ENCODE measurements at places on chromosomes 11 and 22. TPM values are rescaled to one million over a fixed set of nuclear protein-coding genes. Genes with fewer than 3 reads are reported as not detected.

DNA sequence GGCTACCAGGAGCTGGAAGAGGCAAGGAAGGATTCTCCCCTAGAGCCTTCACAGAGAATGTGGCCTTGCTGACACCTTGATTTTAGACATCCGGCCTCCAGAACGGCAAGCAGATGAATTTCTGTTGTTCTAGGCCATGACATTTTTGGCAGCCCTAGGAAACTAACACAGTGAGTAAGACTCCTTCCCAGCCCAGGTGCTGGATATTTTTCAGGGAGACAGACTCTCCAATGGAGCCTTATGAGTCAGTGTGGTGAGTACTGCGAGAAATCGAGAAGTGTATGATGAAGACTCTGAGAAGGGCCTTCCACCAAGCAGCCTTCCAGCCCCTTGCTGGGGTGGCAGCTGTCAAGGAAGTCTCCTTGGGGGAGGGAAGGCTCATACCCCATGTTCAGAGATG is 114.4 kb downstream of the OSBP2 start:
- DNase-seq = no peak

GRCh38 chr11:70843906-70844305 is 408.5 kb downstream of the SHANK2 start:
- no peak for DNase-seq

DNA sequence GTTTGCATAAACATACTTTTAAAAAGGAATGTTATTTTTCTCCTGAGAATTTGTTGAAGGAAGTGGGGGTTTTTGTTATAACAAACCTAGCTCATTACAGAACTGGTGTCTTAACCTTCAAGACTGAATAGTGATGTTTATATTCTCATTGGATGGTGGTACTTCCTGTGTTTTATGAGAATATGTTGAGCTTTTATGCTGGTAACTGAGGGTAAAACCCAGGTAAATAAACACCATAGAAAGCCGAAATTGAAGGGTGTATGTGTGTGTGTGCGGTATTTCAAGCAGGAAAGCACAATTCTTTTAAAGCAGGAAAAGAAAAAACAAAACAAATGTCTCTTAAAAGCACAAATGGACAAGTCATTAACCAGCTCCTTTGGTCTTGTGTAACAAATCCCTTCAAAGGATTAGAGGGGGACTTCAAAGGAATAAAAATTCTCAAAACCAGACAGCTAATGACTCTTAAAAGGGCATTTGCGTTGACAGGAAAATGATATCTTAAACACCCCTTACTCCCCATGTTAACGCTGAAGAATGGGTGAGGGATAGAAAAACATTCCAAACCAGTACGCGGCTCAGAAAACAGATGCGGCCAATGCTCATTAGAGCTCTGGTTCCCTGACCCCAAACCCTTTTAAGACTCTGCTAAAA is 23.8 kb downstream of the LMO2 start:
- DNase-seq = no peak

DNA sequence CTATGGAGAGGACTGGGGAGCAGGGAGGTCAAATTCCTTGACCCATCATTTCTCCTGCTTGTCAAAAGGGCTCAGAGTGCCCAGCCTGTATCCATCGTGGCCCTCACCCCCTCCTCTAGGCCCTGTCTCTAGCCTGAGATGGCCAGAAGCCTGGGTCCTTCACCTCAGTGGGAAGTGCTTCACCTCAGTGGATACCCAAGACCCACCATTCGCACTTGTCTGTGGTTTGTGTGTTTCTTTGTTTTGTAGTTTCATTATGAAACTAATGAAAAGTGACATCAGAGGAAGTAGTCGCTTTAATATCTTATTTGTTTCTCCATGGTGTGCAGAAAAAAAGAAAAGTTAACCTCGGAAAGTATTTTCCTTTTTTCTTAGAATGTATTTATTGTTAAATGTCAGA is 194.0 kb upstream of the CADM1 start:
- no peak for DNase-seq

- peak; percentile 92 for DNase-seq
Measured at GRCh38 chr11:47152953-47153950, 23.4 kb downstream of the ARFGAP2 start.

DNA sequence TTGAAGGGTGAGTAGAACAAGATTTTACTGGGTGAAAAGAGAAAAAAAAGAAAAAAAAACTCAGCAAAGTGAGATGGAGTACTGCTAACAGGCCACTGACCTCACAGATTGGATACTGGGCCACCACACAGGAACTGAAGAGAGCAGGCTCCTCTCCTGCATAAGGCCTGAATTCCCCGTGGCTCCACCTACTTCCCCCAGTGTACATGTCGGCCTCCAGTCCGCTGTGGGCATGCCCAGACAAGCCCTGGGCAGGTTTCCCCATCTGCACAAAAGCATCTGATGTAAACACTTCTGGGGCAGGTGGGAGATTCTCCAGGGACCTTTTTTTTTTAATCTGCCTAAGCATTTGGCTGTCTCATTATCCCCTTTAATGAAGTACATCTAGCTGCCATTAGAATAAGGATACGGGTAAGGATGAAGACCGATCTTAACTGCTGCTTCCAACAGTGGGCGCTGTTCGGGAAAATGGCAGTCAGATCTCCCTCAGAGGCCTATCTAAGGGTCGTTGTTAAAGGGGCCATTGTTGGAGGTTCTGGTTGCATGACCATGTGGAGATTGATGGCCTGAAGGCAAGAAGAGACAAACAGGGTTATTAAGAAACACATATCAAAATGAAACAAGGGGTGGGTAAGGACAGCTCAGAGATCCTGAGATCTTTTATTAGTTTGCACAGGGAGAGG is 48.5 kb downstream of the MS4A13 start:
- peak; percentile 29 for DNase-seq

DNA sequence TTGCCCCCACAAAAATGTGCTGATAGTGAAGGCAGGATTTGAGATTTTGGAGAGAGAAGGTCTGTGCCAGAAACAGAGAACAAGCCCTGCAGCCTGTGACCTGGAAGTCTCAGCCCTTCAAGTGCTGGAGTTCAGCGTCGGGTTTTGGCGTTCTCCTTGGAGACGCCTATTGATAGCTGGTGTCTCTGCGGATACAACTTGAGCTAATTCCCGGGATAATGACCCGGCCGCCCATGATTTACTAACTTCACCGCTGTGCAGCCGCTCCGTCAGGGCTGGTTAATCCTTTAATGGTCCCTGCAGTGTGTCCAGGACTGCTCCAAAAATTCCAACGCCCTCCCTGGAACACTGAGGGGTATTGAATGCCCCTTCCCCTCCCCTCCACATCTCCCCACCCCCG is 76.6 kb downstream of the WT1 start:
- no peak for DNase-seq

DNA sequence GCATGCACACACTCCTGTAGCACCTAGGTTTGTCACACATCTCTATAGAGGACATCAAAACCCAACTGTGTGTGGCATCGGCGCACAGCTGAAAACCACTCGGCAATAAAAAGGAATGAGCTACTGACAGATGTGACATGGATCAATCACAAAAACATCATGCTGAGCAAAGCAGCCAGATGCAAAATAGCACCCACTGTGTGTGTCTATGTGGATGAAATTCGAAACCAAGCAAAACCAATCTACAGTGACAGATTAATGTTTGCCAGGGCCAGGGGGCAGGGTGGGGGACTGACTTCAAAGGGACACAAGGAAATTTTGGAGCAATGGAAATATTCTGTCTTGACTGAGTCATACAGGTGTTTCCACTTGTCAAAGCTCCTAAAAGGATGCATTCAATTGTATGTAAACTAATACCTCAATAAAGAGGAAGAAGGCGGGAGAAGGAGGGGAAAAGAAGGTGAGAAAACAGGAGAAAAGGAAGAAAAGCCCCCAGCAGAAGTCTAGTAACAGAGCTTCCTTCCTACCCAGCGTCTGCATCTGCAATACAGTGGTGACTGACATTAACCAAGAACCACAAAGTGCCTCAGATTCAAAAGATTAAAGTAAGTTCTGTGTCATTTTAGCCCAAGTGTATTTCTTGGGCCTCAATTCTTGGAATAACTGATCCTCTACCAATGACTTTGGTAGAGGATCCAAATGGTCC is 49.8 kb downstream of the PACSIN2 start:
- DNase-seq = peak; percentile 38

GRCh38 chr11:7576726-7577290 is 63.0 kb downstream of the PPFIBP2 start:
- no peak for DNase-seq

GRCh38 chr11:59193587-59194130 is 19.1 kb downstream of the MPEG1 start:
- DNase-seq = no peak

DNA sequence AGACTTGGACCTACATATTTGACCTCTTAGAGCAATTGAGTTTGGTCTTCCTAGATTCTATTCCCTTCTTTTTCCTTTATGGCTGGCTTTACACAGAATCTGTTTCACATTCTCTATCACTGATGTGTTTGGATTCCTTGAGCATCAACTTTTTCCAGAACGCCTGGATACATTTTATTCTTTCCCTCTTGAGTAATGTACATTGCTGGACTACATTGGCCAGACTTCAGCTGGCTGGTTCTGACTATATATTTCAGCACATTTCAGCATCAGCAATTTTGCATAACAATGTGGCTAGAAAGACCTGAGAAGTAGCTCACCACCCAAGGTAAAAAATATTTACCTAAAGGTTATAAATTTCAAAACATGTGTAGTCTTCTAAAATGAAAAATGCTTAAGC is 2198.2 kb upstream of the RAG2 start:
- no peak for DNase-seq

DNA sequence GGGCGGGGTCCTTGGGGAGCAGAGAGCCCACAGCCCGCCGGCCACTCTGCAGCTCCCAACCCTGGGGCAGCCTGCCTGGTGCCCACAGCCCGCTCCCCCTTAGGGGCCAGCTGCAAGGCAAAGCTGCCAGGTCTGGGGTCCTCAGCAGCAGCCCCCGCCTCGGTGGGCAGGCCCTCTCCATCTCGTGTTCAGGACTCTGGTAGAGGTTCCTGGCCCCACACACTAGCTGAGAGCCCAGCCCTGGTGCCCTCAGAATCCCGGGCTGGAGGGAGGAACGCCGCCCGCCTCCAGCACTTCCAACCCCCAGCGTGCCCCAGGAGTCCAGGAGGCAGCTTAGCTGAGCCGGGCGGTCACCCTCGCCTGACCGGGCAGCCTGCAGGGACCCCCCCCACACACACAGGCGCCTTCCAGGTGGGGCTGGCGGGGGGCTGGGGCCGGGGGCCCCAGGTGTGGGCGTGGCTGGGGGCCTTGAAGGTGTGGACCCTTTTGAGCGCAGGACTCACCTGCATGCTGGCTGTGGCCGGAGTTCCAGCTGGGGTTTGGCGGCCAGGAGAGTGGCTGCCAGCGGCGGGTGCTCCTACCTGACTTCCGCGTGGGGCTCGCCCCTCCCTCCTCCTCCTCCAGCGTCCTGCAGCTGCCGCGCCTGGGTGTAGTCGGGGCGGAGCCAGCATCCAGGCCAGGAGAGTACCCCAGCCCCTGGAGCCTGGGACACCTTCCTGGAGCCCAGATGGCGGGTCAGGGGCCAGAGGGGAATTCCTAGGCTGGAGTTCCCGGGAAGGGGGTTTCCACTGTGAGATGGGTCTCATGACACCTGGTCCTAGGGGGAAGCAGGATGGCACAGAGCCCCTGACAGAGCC is at the start of gene ANO9:
Gene ANO9 (minus strand): TSS at position 594 of the 857 bp plus-strand sequence. CDS start 85 bp downstream, at position 509.
- DNase-seq = peak; percentile 65

- DNase-seq = no peak
Measured at GRCh38 chr11:115134926-115135325, 369.3 kb downstream of the CADM1 start.

DNA sequence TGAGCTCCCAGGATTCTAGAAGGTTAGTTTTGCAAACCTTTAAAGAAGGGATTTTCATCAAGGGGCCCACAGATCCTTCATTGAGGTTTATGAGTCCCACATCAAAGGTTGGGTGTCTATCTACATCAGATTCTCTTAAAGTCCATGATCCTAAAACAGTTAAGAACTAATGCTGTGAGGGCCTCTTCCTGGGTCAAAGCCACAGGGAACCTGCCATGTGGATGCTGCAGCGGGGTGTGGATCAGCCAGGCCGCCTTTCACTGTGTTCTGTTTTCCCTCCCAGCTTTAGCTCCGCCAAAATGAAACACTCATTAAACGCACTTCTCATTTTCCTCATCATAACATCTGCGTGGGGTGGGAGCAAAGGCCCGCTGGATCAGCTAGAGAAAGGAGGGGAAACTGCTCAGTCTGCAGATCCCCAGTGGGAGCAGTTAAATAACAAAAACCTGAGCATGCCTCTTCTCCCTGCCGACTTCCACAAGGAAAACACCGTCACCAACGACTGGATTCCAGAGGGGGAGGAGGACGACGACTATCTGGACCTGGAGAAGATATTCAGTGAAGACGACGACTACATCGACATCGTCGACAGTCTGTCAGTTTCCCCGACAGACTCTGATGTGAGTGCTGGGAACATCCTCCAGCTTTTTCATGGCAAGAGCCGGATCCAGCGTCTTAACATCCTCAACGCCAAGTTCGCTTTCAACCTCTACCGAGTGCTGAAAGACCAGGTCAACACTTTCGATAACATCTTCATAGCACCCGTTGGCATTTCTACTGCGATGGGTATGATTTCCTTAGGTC is 5.3 kb downstream of the SERPIND1 start:
- DNase-seq = no peak

- DNase-seq = no peak
Measured at GRCh38 chr11:35847473-35847872, 96.4 kb upstream of the LDLRAD3 start.

DNA sequence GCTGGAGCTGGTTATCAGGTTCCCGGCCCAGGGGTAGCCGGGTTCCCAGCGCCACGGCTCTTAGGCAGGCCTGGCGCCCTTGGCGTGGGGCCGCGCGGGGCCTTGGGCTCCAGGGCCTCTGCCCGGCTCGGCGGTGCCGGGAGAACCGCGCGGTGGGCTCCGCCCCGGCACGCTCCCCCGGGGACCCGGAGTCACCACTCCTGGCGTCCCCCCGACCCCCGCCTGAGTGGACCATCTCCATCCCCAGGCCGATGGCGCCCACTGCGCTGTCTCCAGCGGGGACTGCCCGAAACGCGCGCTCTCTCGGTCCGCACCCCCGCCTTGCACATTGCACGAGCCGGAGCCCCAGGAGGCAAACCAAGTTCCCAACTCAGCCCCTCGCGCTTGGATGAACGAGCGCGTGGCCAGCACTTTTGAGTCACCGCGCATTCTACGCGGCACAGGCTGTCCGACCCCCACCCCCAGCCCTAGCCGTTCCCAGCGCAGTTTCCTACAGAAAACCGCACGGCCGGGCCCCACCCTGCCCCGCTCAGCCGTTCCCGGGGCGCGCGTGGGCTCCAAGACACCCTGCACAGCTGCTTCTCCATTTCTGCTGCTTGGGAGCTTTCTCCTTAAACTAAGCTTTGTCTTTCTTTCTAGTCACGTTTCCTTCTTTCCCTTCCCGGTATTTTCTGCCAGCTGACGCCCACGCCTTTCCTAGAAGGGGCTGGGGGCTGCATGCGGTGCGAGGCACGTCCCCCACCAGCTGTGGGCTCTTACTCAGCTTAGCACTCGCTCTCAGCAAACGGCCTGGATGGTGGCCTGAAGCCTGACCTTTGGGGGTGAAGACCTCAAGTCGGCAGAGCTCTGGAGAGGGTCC is 650 bp upstream of the CHID1 start:
- peak; percentile 68 for DNase-seq

GRCh38 chr11:92828556-92828955 is 140.9 kb upstream of the MTNR1B start:
- no peak for DNase-seq

- DNase-seq = no peak
Measured at GRCh38 chr22:24164940-24165339, 16.3 kb upstream of the SUSD2 start.

KRTAP5-1 gene
- total RNA-seq = not detected

GLYATL1 gene
- 9.4 TPM for total RNA-seq

OR52H1 gene
- not detected for total RNA-seq

KRTAP5-2 gene
- total RNA-seq = not detected

SCGB1D2 gene
- total RNA-seq = not detected

C11orf16 gene
- total RNA-seq = not detected
